Nephron progenitor cell (in vitro differentiated cells): ENCODE measurements at places on chromosomes 3 and 15.
A peak's percentile ranks its signal among the peaks of the same experiment; 100 is the strongest.

DNA sequence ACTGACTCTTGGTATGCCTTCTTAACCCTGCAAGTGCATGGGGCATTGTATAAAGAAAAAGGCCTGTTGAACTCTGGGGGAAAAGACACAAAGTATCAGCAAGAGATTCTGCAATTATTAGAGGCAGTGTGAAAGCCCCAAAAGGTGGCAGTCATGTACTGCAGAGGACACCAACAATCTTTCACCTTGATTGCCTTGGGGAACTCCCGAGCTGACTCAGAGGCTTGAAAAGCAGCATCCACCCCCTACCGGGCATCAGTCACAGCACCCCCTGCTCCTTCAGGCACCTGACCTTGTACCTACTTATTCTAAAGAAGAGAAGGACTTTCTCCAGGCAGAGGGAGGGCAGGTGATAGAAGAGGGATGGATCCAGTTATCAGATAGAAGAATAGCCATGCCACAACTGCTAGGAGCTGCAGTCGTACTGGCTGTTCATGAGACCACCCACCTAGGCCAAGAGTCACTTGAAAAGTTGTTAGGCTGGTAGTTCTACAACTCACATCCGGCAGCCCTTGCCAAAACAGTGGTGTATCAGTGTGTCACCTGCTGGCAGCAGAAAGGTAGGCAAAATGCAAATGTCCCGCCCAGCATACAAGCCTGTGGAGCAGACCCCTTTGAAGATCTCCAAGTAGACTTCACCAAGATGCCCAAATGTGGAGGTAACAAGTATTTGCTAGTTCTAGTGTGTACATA lies 241.6 kb upstream of the CNTN6 start:
- DNase-seq = no peak

DNA sequence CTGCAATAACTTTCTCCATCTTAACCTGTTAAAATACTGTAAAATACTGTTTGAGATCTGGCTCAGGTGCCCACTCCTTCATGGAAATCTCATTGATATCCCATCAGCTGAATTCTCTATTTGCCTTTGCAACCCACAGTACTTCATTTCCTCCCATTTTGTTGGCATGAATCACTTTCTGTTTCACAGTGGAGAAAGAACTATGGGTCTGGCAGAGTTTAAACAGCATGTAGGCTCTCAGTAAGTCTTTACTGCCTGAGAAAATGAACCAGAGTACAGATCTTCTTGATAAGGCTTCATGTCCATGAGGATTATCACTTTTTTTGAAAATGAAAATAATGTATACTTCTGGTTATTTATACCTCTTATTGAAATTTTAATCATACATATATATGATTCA lies 245.9 kb downstream of the NAALADL2 start:
- no peak for DNase-seq

DNA sequence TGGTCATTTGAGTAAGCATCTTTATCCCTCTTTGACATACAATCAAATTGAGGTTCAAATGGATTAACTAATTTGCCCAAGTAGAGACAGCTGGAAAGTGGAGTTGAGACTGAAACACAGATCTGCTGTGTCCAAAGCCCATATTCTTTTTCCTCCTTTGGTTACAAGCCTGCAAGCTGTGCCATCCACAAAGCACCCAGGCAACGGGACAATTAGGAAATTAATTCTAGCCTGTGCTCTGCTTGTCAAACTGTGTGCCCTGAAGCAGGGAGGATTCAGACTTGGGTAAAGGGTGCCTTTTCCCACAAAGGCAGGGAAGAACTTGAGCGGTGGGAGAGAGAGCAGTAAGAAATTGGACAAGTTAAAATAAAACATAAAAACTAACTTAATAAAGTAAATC lies 127.9 kb downstream of the DTWD1 start:
- no peak for DNase-seq

GRCh38 chr3:152524198-152525140 lies 255.7 kb downstream of the MBNL1 start:
- DNase-seq = peak; percentile 44

DNA sequence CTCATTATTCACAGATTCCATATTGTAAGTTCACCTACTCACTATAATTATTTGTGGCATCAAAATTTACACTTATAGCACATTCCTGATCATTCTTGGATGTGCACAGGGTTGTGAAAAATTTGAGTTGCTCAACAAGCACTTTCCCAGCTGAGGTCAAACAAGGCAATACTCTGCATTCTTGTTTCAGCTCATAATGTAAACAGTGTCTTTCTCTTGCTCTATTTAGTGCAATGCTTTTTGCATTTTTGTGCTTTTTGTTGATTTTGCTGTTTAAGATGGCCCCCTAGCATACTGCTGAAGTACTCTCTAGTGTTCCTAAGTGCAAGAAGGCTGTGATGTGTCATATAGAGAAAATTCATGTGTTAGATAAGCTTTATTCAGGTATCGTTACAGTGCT lies 66.7 kb upstream of the TNIK start:
- DNase-seq = no peak

DNA sequence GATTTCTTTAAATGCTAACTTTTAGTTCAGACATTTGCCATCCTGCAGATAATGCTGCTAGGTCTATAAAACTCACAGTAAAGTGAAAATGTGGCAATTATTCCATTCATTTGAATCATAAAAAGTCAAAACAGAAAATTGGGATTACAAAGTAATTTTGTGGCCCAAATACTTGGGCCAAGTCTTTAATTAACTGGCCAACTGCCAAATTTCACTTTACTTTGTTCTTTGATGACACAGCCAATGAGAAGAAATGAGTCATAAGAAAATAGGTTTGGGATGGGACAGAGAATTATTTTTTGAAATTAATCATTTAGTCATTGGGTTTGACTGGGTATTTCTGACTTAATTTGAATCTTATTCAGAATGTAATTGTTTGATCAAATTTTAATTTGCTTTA lies 89.8 kb upstream of the SLC2A2 start:
- DNase-seq = no peak

- no peak for DNase-seq
These were observed 178.5 kb downstream of the FNDC3B start for GRCh38 chr3:172217877-172218276.
